Left renal pelvis (tissue), 4 donors: ENCODE measurements at places on chromosomes 3 and 15.

- no peak for DNase-seq
These were observed 505.6 kb upstream of the THBS1 start for GRCh38 chr15:39075311-39075710.

DNA sequence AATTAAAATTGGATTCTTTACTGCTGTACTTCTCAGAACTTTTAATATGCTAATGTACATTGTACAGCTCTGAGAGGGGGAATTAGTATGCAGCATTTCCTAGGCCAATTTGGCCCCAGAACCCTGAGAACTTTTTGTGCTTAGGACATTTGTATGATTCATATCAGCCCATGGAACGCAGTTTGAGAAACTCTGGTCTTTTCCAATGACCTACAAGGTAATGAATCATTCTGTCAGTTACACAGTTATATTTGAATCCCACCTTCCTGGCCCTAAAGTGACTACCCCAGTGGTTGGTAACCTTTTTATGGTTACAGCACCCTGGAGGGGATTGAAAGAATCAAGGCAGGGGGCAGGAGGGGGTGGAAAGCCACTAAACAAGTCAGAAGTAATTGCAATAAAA lies 25.6 kb upstream of the KBTBD12 start:
- no peak for DNase-seq

GRCh38 chr3:113212150-113212843 lies 940 bp downstream of the BOC start:
- no peak for DNase-seq

DNA sequence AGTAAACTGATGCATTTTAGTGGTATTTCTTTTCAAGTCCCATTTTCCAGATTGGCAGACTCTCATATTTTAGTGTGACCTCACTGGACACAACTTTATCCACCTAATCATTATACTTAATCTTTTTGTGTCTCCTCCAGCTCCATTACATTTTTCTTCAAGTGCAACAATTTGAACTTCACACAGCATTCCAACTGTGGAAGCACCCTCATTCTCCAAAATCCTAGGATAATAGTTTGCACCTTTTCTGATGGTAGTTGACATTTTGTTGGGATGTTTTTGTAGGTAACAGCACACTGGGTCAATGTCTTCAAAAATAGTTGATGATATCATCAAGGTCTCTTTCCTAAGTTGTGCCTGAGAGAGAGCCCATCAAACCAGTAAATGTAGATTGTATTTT lies 123.1 kb downstream of the RYR3 start:
- DNase-seq: no peak

DNA sequence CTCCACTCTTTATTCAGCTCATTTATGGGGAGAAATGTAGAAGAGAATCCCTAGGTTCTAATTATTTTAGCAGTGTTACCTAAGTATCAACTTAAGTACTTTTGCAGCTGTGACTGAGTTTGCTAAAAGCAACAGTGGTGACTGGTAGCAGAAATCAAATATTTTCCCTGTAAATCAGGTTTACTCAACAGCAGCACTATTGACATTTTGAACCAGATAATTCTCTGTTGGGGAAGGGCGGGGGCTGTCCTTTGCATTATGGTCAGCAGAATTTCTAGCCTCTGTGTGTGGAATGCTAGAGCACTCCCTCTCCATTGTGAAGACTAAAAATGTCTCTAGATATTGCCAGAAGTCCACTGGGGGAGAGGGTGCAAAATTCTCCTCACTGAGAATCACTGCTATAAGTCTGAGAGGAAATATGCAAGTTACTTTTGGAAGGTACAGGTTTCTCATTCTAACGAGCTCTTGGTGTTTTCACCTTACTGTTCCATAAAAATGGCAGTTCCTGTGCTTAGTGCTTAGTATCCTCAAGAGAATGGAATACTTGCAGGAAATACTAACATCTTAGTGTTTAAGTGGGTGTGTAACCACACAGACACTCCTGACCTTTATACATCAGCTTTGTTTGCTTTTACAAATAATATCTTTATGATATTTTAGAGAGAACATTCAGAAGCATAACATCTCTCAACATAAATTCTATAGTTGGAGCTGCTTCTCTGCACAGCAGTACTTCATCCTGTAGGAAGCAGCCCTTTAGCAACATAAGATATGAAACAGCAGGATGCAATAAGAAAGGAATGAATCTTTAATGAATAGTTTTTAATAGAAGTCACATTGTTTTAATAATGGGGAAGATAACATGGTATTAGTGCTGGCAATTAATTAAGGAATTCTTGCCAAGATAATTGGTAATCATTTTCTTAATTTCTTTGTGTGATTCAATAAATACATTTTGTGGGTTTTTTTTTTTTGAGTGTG lies 246.5 kb upstream of the GOLIM4 start:
- DNase-seq: no peak

GRCh38 chr15:75842722-75843677 lies at the start of gene UBE2Q2:
UBE2Q2 (plus strand) TSS chr15:75843447; CDS start chr15:75843667, 220 bp downstream.
- peak; percentile 42 for DNase-seq

DNA sequence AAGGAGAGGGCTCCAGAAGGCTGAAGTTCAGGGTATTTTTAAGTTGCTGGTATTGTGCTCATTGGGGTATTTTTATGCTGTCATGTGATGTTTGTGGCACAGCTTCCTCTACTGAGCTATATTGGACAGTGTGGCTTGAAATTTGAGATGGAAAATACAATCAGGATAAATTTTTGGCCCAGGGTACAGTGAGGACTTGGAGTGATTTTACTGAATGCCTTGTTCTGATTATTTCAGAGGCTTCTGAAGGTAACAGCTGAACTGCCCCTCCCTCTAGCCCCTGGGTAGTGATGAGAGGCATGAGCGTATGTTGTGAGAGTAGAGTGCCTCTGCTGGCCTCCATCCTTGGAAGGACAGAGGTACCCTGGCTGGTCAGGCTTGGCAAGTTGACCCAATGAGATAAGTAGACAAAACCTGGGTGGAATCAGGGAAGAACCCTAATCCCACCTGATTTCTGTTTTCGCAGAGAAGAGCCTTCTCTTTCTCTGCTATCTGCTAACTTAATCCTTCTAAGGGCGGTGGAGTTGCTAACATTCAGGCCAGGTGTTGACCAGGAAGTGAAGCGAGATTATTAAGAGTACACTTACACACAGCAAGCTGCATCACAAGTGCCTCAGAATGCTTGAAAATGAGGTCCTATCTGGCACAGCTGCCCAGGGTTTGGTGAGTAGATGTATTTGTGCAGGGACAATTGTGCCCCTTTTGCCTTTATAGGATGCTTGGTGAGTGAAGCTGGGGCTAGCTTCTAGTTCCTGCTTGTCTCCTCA lies 98.1 kb upstream of the CLSTN2 start:
- DNase-seq: no peak

- no peak for DNase-seq
These were observed 56.9 kb upstream of the VGLL3 start for GRCh38 chr3:87047852-87048251.

DNA sequence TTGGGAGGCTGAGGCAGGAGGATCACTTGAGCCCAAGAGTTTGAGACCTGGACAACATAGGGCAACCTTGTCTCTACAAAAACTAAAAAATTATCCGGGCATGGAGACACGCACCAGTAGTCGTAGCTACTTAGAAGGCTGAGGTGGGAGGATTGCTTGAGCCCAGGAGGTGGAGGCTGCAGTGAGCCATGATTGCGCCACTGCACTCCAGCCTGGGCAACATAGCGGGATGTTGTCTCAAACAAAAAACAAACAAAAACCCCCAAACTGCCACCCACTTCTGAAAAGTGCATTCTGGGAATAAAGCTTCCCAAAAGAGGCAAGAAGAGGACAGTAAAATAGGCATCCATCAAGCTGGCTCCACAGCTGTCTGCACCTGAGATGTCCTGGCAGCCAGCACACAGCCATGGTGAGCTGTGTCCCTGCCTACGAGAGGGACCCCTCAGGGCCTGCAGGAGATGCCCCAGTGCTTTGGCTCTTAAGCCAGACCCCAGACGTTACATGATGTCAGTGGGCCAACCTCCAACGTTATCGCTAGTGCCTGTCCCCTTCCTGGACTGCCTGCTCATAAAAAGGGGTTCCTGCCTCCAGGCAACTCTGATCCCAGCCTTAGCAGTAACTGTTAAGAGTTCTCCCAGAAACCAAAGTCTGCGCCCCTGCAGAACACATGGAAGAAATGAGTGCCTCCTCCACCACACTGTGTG lies 101.1 kb downstream of the LRIG1 start:
- DNase-seq: no peak
